Panc1 (cell line): ENCODE measurements at places on chromosomes 2 and 18. TPM values are rescaled to one million over a fixed set of nuclear protein-coding genes. Genes with fewer than 3 reads are reported as not detected.

Gene UGT1A10
- total RNA-seq, result not detected

Gene CYP27C1
- 5.7 TPM for total RNA-seq

Gene LRRTM1
- total RNA-seq, result not detected

Gene BCL11A
- total RNA-seq, result 0.33 TPM

Gene LDLRAD4
- 0.28 TPM for total RNA-seq

Gene IMPACT
- total RNA-seq, result 36.2 TPM

Gene CENPA
- total RNA-seq, result 55.0 TPM

Gene KCNG3
- 4.3 TPM for total RNA-seq

Gene CGREF1
- total RNA-seq, result 10.1 TPM

Gene SH3BP4
- total RNA-seq, result 133 TPM

Gene ZAP70
- total RNA-seq, result 0.54 TPM

Gene SEPTIN2
- total RNA-seq, result 303 TPM

Gene IL36RN
- not detected for total RNA-seq

Gene AMMECR1L
- 26.5 TPM for total RNA-seq

Gene ZBTB7C
- 0.03 TPM for total RNA-seq
